Astrocyte of the cerebellum (primary cell): ENCODE measurements at places on chromosomes 4 and X.

DNA sequence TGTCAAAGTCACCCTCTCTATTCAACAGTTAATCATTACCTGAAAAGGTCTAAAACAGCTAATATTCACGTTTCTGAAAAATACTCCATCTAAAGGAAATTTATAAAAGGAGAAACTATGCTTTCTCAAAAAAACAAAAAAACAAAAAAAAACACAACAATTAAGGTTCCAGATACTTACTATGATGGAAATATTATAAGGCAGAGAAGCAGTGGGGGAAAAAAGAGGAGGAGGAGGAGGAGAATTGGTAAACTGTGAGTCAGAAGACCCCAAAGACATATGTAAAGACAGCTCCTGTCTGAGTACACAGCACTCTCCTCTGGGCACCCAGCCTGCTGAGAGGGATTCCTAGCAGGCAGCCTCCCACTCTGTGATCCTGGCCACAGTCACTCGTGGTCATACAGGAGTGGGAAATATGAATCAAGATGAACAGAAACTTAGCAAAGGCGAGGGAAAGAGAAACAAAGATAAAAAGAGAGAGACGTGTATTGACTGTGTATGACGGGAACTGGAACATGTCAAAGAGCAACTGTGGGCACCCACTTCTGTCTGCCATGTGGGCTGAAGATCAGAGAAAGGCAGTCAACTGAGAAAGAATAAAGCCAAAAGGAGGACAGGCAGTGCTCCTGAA lies 12.5 kb downstream of the KLHL15 start:
- DNase-seq: no peak

- no peak for DNase-seq
Measured at GRCh38 chrX:953879-954482, 258.5 kb downstream of the CRLF2 start.

- DNase-seq: no peak
Measured at GRCh38 chr4:170687751-170688150, 598.0 kb upstream of the AADAT start.

GRCh38 chr4:34157547-34157946 lies 2086.8 kb downstream of the ARAP2 start:
- no peak for DNase-seq

DNA sequence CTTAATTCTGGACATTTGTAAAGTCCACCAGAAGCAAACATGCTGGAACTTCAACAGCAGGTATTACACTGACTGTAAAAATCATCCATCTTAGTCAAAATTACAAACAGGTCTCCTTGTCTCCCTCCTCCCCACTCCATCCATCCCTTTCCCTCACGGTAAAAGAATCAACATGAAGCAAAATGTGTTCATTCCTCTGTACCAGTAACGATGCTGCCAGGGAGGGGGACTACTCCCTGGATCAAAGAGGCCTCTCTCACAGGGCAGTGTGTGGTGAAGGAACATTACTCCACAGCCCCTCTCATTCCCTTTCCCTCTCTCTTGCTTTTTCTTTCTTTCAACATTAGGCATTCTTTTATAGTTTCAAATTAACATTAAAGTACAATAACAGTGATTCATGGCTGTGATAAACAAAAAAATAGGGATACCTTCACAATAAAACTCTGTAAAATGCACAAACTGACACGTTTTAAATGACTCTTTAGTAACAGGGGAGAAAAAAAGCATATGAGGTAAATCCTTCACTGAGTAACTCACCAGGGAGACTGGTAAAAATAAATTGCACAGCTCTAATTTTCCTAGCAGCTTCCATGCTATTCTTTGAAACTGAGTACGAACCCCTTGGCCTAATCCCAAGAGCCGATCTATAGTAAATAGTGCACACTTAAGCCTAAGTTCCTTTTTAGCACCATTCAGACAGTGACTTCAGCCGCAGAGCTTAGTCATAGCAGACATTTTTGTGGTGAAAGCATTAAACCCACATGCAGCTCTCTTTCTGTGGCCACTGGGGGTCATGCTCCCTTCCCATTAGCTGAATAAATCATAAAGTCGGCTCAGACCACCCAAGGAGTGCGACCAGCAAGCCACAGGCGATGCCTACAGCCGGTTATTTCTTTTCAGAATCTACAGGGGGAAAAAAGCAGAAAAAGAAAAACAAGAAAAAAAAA lies 215.6 kb upstream of the GYPA start:
- peak; percentile 99 for DNase-seq

DNA sequence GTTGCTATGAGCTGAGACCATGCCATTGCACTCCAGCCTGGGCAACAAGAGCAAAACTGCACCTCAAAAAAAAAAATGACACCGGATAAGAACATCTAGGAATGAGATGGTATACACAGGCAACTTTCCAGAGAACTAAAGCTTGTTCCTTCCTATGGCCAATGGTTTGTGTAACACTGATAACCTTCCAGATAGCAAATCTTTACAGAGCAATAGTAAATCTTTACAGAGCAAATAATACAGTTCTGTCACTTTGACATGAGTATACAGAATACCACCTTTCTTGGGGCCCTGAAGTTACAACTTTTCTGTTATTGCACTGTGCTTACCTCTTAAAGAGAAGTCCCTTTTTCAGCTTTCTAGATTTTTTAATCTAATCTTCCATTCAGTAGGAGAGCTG lies 91.6 kb downstream of the CD99L2 start:
- no peak for DNase-seq

DNA sequence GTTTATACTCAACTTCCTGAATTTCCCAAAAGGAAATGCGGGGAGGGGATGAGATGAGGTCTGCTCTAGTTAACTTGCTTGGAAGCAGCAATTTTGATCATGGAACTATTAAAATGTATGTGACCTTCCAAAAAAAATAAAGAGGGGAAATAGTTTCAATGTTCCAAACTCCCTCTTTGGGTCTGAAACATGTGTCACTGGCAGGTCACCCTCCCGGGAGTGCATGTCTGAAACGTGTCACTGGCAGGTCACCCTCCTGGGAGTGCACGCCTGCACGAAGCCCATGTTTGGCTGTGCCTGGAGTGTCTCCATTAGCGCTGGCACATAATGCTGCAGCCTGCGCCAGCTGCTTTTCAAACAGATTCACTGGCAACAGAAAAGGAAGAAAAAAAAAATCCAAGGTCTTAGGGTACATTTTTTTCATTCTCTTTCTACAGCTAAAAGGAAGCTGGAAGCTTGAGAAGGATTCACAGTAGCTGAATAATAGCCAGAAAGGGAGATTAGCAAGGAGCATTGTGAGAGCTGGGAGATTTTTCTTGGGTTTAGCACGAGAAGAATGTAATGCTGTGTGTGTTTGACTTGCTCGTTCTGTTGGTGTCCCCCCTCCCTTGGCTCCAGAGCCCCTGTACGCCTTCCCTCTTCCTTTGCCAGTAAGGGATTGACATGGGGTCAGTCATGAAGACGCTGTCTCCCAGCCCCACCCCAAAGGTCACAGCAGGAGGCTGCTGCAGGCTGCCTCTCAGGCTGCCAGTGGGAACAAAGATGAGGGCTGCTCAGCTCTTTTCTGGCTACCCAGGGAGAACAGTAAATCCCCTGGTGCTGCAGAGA lies 39.2 kb upstream of the TLR3 start:
- DNase-seq: peak; percentile 49

- no peak for DNase-seq
Measured at GRCh38 chr4:40283413-40283812, 51.7 kb upstream of the CHRNA9 start.
